NCI-H187 treated with DMSO at 0.1 percent for 48 hours (cell line): ENCODE measurements at places on chromosomes 12 and 14.

DNA sequence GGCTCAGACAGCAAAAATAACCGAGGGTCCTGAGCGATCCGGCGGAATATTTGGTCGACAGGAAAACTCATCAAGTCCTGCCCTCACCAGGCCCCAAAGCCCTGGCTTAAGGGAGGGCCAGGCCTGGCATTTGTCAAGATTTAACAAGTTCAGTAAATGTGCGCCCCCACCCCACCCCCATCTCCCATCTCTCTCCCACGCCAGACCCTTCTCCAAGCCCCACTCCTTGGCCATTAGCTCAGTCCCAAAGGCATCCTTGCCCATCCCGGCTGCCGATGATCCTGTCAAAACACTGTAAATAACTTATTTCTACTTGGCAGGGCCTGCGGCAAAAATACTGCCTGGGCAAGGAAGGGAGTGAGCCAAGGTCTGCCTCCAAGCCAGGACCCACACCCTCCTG lies 52.8 kb downstream of the ITPK1 start:
- DNase-seq: no peak

GRCh38 chr12:27324530-27324929 lies 8.1 kb upstream of the BMAL2 start:
- DNase-seq: no peak

DNA sequence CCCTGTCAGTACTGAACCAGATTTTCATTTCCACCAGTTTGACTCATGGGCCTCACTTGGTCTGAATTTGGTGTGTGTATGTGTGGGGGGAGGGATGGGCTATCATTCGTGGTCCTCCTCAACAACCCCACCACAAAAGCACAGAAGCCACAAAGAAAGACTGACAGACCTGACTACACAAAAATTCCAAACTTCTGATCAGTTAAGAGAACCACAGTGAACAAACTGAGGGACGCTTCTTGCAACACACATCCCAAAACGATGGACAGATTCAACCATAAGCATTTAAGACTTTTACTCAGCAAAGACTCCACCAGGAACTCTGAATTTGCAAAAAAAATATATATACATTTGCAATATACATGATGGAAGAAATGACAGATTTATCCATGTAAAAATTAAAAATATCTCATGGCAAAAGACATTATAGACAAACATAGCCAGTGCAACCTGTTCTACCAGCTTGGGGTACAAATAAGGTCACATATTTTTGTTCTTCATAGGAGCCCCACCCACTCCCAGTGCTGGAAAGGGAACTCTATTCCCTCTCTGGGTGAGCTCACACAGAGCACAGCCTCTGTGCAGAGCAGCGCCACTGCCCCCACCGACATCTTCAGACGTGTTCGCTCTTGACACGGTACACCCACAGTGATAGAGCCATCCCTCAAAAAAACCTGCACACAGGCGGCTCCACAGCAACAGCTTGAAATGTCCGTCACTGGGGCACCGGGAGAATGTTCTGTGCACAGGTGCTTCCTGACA lies 49.7 kb downstream of the JAG2 start:
- DNase-seq: no peak

GRCh38 chr12:93108985-93109384 lies 179.9 kb upstream of the EEA1 start:
- DNase-seq: no peak

- no peak for DNase-seq
Measured at GRCh38 chr12:81022531-81022930, 55.3 kb upstream of the ACSS3 start.

DNA sequence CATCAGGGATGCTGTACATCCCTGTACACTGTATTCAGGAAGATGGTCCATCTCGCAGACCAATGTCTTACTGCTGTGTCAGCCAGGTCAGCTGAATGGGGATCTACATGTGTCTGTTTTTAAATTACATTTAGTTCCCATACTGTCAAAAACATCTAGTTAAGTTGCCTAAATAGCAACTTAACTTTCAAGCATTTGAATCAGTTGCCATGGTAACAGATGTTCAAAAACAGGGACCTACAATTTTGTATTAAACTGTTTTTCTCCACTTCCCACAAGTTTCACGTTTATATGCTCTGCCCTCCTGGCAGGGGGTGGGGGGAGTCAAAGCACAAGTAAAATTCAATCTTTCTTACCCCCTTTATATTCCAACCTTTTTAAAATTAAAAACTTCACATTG lies 38.3 kb downstream of the C12orf42 start:
- no peak for DNase-seq

- DNase-seq: no peak
Measured at GRCh38 chr14:69291396-69291795, 31.4 kb downstream of the GALNT16 start.
